ENCODE measurements at places on chromosomes 5 and 9.
A peak's percentile ranks its signal among the peaks of the same experiment; 100 is the strongest.

GRCh38 chr9:83154821-83155220, 91.9 kb upstream of the RASEF start:
- peak; percentile 30 for DNase-seq

DNA sequence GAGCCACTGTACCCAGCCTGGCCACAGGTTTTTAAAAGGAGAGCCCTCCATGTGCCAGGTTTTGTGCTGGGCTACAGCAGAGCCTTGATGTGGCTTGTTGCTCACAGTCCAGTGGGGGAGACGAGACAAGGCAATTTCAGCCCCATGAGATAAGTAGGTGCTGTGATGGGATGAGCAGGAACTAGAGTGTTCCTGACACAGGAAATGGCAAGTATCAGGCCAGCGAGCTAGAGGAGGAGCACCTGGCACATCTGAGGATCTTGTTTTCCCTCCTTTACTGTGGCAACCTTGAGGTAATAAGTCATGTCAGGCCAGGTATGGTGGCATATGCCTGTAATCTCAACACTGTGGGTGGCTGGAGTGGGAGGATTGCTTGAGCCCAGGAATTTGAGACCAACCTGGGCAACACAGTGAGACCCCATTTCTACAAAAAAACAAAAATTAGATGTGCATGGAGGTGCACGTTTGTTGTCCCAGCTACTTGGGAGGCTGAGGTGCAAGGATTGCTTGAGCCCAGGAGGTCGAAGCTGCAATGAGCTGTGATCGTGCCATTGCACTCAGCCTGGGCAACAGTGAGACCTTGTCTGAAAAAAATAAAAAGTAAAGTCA, 3.8 kb upstream of the ZDHHC12 start:
- no peak for DNase-seq

- no peak for DNase-seq
Measured at GRCh38 chr5:157602505-157602904, 26.9 kb upstream of the ADAM19 start.

GRCh38 chr5:58208674-58209073, 251.2 kb downstream of the PLK2 start:
- no peak for DNase-seq

DNA sequence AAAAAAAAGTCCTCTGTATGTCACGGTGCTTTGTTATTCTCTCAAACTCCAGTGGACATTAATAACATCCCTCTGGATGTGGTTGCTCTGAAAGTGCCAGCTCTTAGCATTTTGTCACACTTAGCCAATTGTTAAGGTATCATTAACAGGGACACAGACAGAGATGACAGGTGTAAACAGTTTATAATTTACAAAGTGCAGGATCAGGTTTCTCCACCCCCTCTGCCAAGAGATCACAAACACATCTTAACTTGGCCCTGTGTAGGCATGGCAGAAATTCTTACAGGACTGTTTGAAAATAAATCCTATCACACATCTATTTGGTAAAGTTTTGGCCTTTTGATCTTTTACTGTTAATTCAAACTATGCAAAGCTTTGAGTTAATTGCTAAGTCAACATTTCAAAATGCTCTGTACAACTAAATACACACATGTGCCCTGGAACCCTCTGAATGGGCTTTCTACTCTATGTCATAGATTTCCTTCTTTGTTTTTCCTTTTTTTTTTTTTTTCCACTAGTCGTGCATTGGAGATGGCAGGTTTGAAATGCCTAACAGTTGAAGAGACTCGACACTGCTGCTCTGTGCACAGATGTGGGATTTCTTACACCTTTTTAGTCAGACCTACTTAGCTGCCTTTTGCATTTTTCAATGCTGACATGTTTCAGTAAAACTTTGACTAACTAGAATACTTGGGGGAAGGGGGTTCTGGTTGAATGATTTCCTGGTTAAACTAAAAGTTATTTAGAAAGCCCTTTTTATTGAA, 41.7 kb downstream of the SEMA6A start:
- no peak for DNase-seq

DNA sequence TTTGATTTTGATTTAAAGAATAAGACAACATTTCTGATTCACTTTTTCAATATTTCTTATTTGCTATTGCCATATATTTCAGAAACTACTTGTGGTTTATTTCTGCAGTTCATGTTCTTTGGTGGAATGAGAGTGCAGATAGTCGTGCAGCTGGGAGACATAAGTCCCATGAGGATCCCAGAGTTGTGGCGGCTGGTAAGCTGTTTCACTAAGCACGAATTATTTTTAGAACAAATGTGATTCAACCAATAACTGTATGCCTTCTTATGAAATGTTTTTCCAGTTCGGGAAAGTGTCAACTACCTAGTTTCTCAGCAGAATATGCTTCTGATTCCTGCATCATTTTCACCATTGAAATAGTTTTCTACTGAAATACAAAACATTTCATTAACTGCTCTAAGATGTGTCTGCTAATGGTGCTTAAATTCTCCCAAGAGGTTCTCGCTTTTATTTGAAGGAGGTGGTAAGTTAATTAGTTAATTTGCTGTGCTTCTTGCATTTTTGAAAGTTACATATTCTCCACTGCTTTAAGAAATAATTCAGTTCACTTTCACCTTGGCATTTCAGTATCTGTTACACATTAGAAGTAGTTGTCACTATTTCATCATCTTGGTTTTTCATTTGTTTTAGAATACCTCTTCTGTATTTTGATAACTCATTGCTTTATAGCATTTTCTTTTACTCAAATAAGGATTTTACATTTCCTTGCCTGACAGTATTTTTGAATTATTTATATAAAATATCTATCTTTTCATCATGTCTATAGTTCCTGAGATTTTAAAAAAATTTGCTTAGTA, 9.0 kb downstream of the NIPSNAP3B start:
- no peak for DNase-seq

- DNase-seq = peak; percentile 67
Measured at GRCh38 chr9:107504585-107505455, 15.3 kb upstream of the KLF4 start.

GRCh38 chr5:126455728-126456127, 32.5 kb downstream of the GRAMD2B start:
- no peak for DNase-seq

DNA sequence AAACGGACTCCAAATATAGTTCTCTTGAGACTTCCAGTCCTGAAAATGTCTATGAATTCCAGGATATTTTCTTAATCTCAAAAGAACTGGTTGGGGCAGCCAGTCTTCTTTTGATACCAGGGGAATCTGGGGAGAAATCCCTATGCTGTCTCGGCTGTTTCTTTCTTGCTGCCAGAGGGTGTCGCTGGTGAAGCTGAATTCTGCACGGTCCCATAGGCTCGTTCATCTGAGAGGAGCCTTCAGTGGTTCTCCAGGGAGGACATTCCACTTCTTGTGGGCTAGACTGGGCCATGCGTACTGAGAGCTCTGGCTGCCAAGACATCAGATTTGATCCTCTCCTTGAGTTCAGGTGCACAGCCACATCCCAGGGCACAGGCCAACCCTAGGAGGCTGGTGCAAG, 155.0 kb upstream of the CLINT1 start:
- peak; percentile 76 for DNase-seq

DNA sequence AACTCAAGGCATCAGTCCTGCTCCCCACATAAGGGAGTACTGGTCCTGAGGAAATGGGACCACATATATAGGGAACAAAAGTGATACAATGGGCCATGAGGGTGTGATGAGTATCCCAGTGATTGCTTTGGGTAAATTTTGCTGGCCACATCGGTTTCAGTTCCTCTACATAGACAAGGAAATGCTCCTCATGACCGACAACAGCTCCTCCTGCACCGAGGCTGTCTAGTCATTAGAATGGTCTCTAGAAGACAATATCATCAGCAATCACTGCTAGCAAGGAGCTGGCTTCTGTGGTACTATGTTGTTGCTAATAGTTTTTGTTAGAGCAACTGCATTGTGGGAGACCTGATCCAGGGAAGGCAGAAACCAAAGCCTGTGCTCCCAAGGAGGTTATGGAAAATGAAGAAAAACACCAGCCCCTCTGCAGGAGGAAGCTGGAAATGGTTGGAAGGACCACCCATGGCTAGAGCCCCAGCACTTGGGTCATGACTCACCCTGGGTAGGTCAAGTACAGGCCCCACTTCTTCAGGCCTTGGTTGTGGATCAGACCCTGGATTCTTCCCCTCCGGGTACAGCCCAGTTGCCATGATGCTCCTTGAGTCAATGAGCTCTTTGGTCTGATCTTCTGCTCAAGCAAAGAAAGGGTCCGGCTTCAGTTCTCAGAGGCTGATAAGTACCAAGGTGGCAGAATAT, 3.4 kb upstream of the CTSL start:
- DNase-seq = no peak

DNA sequence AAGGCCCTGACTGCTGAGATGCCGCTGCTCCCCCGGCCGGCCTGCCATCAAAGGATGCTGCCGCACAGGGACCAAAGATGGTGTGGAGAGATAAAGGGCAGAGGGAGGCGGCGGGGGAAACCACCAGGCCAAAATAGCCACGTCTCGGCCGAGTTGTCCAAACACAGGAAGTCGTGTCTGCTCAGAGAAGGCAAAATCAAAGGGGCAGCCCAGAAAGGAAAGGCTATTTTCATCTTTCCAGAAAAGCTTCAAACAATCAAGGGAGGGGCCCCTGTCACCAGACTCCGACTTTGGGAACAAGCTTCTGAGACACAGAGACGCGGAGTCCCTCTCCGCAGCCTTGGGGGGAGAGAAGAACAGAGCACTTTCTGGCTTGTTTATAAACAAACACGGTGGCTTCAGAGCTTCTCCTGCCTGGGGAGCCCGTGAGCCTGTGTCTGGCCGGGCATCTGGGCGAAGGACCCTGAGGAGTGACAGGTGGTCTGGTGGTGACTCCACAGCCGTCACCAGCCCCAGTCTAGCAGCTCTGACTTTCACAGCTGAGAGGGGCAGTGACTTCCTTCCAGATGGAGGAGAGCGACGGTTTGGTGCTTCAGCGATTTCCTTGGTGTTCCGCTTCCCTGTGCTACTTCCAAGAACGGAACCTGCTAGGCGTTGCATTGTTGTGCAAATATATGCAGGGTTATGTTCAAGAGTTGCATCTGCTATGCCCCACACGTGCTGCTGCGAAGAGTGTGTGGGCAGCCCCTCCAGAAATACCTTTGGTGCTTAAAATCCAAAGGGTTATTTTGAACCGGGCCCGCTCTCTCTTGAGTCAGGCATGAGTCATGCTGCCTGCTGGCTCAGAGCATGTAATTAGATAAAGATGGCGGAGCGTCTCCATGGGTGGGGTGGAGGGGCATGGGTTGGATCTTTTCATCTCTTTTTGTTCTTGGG, 24.0 kb downstream of the ADAMTSL2 start:
- DNase-seq = peak; percentile 49

DNA sequence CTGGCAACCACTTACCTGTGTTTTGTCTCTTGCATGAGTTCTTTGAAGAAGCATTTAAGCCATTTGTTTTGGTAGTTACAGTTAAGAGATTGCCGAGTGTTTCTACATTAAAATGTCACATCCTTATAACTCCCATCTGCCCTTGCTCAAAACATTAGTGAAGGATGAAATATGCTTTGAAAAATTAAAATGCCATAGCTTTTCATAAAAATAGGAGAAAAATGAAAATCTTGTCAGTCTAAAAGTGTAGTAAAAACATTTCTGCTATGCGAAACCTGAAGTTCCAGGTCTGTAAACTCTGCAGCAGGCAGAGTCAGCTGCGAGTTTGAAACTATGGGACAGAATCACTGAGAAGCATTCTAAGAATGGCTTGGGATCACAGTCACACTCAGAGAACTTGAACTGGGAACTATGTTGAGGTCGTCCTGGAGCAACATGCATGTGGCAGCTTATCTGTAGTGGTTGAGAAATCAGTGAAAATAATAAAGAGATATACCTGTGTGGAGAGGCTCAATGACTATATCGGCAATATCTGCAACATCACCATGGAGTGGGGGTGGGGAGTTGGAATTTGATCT, 67.4 kb downstream of the RASGRF2 start:
- DNase-seq = no peak

DNA sequence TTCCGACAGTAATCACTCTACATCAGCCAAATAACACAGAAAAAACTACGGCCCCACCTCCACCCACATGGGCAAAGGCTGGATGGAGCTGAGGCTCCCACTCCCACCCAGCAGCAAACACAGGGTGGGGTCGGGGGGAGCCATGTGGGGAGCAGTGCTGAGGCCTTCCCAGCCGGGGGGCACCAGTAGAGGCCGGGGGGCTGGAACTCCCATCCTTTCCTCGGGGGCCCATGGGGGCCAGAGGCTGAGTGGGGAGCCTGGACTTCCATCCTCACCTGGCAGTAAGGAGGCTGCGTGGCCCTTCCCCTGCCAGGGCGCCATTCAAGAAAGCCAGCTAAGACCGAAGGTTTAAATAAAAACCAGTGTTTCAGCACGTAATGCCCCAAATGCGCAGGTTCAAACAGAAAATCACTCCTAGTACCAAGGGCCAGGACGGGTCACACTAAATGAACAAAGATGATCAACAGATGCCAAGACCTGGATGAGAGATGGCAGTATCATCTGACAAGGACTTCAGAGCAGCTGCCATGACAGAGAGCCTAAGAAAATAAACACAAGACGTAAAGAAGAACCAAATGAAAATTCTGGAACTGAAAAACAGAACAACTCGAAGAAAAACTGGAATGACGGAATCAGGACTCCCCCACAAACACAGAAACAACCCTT, 9.4 kb downstream of the CCDC127 start:
- DNase-seq = no peak

DNA sequence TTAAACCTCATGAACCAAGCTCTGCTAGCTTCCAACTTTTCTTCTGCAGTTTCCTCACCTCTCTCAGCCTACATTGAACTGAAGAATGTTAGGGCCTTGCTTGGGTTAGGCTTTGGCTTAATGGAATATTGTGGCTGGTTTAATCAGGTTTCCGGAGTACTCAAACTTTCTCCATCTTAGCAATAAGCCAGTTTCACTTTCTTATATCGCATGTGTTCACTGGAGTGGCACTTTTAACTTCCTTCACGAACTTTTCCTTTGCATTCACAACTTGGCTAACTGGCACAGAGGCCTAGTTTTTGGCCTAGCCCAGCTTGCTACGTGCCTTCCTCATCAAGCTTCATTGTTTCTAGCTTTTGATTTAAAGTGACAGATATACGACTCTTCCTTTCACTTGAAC, 81.0 kb upstream of the MAST4 start:
- no peak for DNase-seq

- DNase-seq = no peak
Measured at GRCh38 chr9:77505232-77505631, 142.9 kb downstream of the GNA14 start.

- DNase-seq = no peak
Measured at GRCh38 chr9:93306579-93307091, 122.7 kb downstream of the WNK2 start.

- DNase-seq = no peak
Measured at GRCh38 chr9:125496313-125496834, 210.6 kb downstream of the MAPKAP1 start.

DNA sequence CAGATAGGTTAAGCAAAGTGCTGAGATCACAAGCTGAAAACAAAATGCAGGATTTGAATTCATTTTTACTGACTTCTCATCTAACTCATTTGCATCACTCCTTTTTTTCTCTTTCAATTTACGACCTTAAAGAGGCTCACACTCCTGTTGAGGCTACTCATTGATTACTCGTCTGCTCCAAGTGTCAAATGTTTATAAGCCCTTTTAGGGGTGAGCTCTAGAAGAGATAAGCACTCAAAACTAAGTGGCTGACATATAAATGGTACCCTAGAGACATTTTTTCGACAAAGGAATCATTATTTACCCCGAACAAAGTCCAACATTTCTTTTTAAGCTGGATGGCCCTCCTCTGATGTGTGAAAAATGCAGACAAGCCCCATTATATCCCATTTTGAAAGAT, 483.1 kb downstream of the MAT2B start:
- no peak for DNase-seq

Data from stomach (tissue), 19 donors.